ENCODE measurements at places on chromosomes 5 and 9.

GRCh38 chr5:171579976-171580411 is 160.5 kb downstream of the FGF18 start:
- no peak for DNase-seq

GRCh38 chr5:174759091-174759490 is 34.7 kb downstream of the MSX2 start:
- no peak for DNase-seq

- peak; percentile 73 for DNase-seq
Measured at GRCh38 chr5:109936996-109937395, 247.3 kb downstream of the MAN2A1 start.

GRCh38 chr9:136248951-136249876 is 3.6 kb upstream of the QSOX2 start:
- no peak for DNase-seq

DNA sequence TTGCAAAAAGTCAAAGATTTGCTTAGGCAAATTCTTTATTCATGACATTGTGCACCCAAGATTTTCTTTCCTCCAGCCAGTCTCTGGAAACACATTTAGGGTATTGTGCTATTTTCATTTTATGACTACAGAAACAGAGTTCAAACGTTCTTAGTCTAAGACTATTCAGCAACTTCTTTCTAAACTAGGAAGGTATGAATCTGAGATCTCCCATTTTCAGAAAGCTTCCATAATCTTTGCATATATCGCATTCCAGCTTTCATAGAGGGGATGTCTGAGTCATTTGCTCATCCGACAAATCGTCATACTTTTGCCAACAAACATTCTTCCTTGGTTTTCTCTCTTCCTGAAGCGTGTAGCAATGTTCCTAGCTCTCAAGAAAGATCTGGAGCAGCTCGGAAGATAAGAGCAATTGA is 1.6 kb upstream of the PAPPA start:
- DNase-seq = no peak

- DNase-seq = peak; percentile 35
Measured at GRCh38 chr9:38681747-38682227, 38.1 kb downstream of the FAM240B start.

- no peak for DNase-seq
Measured at GRCh38 chr5:13943676-13944075, 812 bp downstream of the DNAH5 start.

- no peak for DNase-seq
Measured at GRCh38 chr5:127667926-127668325, 19.0 kb downstream of the CTXN3 start.

DNA sequence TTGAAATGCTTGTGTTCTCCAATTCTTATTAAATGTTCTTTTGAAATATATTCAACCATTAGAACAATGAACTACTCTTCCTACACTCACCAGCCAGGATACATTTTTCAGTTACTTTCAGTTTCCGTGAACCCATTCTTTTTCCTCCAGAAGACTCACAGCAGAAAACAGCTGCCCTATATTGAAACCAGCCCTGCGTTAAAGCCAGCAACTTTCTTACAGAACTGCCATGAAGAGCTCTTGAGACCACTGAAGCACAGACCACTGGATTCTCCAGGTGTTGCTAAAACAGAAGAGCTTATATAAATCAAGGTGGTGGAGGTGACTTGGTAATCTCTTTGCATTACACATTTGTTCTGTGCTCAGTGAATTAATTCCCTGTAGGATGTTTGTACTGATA is 365.9 kb upstream of the C9orf72 start:
- DNase-seq = no peak

DNA sequence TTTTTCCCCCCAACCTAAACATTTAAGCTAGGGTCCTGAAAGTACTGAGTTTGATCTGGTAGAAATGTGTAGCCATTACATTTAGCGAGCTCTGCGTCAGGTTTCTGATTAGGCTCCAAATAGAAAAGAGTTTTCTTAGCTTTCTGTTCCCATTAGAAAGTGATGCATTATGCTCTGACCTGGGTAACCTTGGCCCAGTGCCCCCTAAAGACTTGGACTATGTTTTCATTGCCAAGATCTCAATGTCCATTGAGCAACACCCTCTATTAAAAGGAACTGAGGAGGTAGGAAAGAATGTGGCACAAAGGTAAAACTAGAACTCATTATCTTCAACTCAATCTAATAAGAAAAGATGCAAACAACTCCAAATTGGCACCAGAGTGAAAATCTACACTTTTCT is 358.9 kb upstream of the PCSK5 start:
- no peak for DNase-seq

DNA sequence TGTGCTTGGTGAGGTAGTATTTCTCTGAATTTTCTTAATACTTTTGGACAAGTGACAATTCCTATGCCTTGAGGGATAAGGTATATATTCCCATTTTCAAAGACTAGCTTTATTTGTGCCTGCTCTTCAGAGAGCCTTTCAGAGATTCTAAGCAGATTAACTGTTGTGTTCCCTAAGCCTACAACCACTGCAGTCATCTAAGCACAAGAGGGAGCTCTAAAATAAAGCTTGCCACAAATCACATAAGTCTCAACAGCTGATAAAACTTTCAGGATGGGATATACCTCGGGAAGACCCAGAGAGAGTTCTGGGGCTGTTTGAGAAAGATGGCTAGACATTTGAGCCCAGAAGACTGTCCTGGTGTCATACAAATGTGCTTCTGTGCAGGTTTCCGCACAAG is 157.3 kb downstream of the CYLC2 start:
- no peak for DNase-seq

DNA sequence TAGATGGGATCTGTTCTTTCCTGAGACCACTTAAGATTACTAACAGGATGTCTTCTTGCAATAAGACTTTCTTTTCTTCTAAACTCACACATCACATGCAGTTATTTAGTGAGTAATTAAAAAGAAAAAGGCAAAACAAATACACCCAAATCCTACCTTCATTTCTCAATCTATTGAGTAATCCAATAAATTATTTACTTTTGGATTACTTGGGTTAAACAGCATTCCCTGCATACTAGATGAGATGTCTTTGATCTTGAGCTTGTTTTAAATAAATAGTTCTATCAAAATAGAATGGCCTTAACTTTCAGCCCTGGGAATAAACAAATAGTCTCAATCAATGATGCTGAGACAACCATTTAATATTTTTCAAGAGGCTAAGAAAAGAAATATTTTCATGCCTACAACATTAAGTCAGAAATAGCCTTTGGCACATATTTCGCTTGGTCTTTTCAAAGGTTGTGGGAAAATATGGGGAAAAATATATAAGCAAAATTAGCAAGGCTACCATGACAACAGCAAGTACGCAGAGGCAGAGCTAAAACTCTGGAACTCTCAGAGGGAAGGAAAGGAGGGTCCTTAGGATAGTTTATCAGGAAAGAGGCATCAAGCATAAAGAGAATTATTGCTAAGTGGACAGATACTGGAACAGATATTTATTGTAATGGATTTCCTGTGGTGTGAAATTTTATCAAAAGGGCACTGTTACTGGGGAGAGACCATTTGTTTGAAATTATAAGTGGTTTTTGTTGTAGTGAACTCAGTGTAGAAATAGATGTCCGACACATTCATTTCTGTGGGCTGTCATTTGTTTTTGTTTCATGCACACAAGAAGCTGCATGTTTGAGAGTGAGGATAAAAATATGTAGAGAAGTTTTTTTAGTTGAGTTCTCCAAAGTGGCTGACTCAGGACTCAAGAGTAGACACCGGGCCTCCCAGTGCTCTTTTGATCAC is 70.2 kb upstream of the CDH6 start:
- DNase-seq = no peak

DNA sequence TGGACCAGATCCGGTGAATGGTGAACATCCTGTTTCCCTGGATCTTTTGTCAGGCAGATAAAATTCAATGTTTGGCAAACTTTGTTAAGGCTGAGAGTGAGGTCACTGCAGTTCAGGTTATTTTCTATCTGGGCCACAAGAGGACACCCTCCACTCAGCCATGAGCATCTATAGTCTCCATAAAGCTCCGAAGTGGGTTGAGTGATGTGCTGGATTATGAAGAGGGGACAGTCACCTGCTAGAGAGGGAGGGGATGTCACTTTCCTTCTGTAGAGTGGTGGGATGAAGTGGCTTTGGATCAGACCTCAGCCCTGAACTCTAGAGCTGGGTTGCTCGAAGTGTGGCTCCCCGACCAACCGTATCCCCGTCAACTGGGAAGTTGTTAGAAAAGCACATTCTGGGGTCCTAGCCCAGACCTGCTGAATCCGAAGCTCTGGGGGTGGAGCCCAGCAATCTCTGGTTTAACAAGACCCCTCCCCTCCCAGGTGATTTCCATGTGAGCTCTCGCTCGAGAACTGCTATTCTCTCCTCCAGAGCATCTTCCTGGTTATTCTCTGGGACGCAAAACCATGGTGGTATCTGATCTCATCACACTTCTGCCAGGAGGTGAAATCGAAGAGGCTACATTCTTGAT is 31.8 kb upstream of the FGF1 start:
- peak; percentile 50 for DNase-seq

DNA sequence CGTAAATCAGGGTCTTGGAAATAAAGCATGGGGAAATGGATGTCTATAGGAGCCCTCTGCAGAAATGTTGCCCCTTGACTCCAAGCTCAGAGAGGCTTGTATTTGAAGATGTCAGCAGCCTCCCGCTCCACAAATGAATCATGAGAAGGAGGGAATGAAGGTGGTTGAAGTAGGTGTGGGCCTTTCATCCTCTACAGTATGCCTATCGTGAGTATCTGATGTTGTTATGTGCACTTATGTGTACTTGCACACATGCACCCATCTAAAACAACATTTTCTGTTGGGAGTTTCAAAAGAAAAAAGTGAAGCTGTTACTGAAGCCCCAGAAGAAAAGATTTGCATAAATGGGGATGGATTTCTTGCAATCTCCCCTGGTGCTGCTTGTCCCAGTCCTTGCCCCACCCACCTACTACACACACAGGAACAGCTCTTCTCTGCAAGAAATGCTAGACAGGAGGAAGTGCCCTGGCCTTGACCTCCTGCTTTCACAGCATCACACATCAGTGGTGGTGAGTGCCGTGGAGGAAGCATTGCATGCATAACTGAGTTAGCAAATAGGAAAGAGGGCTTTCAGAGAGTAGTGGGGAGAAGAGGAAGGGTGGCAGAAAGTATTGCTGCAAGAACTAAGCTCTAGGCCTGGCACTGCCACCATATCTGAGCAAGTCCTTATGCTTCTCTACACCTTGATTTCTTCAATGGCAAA is 156.1 kb downstream of the SNX18 start:
- DNase-seq = peak; percentile 60

DNA sequence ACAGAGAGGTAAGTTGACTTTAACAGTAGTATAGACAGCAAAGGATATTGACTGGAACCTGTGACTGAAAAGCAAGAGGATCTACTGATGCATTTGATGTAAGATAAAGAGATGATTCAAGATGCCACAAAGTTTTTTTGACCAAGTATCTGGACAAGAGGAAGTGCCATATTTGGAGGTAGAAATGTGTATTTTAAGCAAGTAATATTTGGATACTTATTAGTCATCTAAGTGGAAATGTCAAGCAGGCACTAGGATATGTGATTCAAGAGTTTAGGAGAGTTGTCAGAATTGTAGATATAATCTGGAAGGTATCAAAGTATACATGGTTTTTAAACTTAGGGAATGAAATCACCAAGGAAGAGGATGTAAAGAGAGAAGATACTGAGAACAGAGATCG is 686.1 kb upstream of the CHD1 start:
- DNase-seq = no peak

GRCh38 chr9:82969291-82969690 is 93.7 kb downstream of the RASEF start:
- DNase-seq = no peak

DNA sequence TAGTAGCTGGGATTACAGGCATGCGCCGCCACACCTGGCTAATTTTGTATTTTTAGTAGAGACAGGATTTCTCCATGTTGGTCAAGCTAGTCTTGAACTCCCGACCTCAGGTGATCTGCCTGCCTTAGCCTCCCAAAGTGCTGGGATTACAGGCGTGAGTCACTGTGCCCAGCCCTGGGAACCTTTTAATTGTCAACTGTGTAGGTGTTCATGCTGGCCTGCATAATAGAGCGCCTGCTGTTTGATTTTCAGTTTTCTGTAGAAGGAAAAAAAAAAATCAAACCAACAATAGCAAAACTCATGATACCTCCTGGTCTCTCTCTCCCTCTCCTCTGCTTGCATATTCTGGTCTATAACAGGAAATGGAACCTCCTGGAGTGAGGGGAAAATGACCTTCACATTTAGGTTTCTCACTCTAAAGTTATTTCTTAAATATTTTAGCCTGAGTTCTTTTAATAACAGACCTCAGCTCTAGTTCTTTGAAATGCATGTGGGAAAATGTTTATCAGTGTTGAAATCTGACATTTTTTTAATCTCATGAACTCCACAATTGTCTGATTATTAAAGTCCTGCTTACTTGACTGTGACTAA is 51.7 kb downstream of the EXOSC2 start:
- DNase-seq = no peak

- no peak for DNase-seq
Measured at GRCh38 chr5:102863058-102863457, 108.0 kb downstream of the PAM start.

DNA sequence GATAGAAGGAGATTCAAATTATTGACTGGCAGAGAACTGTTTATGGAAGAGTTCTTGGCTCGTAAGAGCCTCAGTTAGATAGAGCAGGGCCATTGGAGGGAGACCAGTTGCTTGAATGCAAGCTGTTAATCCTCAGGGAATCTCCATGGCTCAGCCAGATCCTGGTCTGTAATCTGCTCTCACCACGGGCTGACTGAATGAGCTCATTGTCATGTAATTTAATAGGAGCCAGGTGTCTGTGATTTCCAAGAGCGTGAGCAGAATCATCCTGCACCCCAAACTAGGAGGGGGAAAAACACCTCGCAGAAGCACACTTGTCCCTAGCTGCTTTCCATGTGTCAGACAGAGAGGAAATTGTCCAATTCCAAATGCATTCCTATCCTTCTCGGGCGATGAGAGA is 19.1 kb upstream of the KCNMB1 start:
- DNase-seq = no peak

DNA sequence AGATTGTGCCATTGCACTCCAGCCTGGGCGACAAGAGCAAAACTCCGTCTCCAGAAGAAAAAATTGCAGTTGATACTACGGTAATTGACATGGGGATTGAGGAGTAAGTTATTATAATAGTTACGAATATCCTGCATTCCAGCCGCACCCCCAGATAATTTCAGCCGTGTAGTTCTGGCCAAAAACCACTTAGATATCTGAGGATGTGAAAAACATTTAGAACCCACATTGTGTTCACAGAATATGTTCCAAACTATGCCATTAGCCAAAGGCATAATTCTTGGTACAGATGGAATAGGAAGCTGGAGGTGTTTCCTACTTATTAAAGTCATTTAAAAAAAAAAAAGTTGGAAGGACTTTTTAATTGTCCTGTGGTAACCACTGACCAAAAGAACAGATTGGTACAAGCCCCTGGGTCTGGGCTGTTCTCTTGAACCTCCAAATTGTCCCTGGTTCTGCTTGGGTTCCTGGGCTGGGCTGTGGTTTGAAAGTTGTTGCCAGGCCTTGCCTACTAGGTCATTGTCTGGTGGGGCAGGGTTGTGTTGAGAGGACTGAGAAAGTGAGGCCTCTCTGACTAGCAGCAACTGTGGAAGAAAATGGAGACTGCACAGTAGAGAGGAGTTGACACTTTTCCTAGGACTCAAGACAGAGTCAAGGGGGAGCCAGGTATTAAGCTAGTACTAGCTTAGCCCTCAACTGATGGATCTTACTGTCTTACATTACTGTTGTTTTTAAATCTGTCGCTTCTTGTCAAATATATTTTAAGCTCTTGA is 198.8 kb downstream of the NR3C1 start:
- DNase-seq = no peak

- DNase-seq = peak; percentile 29
Measured at GRCh38 chr9:91273853-91274552, 87.7 kb downstream of the AUH start.

- no peak for DNase-seq
Measured at GRCh38 chr5:172528440-172528839, 74.1 kb upstream of the SH3PXD2B start.
